ENCODE measurements at places on chromosomes 6 and 20.

DNA sequence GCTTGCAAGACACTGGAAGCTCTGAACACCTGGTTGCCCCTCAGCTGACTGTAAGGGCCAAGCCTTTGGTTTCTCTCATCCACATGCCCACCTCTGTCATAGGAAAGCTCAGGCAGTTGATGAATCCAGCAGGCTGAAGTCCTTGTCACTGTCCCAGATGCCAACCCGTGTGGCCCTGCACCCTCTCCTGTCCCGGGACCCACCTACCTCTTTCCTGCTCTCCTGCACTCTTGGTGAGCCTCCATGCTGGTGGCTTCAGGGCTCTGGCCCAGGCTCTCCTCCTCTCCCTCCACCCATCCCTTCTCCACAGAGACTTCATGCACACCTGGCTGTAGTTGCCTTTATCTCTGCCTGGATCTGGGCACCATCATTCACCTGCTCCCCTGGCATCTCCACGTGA is 4.0 kb upstream of the GID8 start:
- DNase-seq = no peak

GRCh38 chr6:26552205-26552604 is 14.0 kb downstream of the HMGN4 start:
- no peak for DNase-seq

DNA sequence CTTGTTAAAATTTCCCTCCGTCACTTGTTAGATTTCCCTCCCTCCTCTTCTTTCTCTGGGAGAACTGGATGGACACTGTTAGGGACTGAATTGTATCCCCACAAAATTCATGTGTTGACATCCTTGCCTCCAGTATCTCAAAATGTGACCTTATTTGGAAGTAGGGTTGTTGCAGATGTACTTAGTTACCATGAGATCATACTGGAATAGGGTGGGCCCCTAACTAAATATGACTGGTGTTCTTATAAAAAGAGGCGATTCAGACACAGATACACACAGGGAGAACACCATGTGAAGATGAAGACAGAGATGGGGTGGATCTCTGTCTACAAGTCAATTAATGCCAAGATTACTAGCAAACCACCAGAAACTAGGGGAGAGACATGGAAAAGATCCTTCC is 139.5 kb downstream of the ALDH8A1 start:
- no peak for DNase-seq

DNA sequence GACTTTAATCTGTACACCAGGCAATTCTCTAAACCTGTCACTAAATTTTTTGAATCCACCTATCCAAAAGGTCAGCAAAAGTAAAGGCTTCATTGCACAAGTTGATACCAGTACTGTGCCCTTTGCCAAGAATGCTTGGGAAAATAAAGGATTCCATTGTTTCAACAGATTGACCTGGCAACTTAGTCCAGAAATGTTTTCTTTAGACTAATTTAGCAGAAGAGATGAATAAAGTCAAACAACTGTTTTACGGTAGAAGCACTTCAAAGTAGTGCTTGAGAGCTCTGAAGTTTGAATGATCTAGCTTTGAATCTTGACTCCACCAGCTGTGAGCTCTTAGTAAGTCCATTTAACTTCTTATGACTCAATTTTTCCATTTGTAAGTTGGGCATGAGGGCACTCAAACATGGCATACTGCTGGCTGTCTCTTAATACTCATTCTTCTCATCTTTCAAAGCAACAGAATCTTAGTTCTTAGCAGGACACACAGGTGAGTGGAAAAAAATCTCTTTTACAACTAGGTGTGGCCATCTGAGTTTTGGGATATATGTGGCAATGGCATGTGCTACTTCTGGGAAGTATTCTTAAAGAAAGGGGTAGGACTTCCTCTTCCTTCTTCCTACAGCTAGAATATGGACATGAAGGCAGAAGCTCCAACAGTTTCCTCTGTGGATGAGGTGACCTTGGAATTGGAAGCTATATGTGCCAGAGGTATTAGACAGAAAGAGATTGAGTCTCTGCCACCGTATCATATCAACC is 55.9 kb upstream of the LOC128125822 start:
- DNase-seq = no peak

- peak; percentile 53 for DNase-seq
Measured at GRCh38 chr6:132147530-132148011, 196.4 kb upstream of the CCN2 start.

Data from AG04450 (cell line).